ENCODE measurements at places on chromosomes 2 and 18.

DNA sequence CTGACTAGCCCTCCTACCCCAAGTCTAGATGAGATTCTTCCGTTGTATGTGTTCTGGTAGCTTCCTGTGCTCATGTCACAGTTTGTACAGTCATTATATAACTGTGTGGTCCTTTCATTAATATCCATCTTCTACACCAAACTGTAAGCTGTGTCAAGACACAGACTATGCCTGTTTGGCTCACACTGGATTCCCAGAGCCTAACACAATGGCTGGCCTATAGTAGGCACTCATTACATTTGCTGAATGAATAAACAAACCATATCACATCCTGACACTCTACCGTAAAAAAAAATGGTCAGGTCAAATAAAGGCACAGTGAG lies 72.6 kb downstream of the ANKRD44 start:
- DNase-seq, result peak; percentile 54

DNA sequence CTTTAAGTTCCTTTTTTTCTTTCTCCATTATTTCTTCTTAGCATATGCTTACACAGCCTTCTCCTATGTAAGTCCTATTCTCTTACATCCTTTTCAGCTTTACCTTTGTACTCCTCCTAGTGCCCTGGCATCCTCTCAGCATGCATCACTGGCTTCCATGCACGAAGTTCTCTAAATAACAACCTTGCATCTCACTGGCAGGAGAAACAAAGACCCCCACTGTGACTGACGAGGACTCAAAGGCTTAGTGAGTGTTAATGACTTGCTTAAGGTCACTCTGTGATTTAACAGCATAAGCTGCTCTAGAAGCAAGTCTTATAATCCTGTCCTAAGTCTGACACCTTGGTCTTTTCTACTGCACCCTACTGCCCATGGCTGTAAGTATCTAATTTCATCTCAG lies 1236.0 kb upstream of the CELF4 start:
- DNase-seq, result no peak

DNA sequence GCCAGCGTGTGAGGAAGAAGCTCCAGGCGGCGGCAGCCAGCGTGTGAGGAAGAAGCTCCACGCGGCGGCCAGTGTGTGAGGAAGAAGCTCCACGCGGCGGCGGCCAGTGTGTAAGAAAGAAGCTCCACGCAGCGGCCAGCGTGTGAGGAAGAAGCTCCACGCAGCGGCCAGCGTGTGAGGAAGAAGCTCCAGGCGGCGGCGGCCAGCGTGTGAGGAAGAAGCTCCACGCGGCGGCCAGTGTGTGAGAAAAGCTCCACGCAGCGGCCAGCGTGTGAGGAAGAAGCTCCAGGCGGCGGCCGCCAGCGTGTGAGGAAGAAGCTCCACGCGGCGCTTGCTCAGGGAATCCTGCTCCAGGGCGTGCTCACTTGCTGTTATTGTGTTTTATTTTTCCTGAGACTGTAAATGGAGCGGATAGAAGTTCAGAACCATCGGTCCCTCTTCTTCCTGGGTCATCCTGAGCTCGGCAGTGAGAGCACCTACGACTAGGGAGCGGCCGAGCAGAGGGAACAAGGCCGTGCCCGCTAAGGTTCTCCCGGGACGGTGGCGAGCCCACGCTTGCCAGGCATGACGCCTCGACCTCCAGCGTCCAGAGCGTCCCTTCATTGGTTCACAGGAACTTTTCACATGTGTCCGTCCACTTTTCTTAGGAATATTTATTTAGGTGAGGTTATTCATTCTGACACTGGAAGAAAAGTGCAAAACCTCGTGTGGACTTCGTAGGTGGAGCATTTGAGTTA lies 94.2 kb downstream of the TMEM18 start:
- no peak for DNase-seq

- DNase-seq, result no peak
Measured at GRCh38 chr2:230614913-230615332, 97.7 kb upstream of the CAB39 start.

- DNase-seq, result peak; percentile 26
Measured at GRCh38 chr2:227774011-227774624, 28.4 kb downstream of the SCYGR8 start.

DNA sequence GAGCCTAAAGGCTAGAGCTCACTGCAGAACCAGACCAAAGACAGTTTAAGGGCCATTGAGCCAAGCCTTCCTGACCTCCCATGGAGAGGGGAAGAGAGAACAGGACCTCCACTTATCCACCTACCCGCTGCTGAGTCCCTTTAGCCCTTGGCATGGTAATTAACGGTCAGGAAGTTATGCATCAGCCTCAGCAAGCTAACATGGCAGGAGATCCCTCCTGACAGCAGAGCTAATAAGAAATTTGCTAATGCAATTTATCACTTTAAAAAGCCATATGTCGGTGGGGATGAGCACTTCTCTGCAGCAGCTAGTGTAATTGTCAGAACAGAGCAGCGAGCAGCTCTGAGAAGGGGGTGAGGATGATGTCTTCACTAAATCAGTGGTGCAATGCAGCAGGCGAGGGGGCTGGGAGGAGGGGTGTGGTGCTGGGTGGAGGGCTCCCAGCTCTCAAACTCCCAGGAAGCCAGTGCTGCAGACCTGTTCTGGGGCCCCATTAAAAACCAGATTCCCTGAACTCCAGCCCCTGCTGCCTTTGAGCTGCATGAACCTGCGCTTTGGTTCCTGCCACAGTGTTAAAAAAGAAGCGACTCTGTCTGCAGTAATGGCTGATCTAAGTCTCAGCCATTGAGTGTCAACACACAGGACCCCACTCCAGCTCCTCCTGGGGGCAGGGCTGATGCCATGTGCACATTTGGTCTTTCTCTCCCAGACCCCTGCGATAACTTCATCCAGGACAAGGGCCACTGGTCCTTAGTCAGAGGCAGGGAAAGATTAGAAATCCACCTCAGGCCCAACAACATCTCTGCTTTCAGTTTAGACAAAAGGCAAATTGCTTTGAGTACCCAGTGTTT lies 84.2 kb upstream of the STPG4 start:
- DNase-seq, result no peak

- DNase-seq, result no peak
Measured at GRCh38 chr2:227717687-227718567, at the start of gene SLC19A3. Gene SLC19A3 (minus strand): TSS chr2:227718028. CDS start chr2:227702318, 15,710 bp downstream.

DNA sequence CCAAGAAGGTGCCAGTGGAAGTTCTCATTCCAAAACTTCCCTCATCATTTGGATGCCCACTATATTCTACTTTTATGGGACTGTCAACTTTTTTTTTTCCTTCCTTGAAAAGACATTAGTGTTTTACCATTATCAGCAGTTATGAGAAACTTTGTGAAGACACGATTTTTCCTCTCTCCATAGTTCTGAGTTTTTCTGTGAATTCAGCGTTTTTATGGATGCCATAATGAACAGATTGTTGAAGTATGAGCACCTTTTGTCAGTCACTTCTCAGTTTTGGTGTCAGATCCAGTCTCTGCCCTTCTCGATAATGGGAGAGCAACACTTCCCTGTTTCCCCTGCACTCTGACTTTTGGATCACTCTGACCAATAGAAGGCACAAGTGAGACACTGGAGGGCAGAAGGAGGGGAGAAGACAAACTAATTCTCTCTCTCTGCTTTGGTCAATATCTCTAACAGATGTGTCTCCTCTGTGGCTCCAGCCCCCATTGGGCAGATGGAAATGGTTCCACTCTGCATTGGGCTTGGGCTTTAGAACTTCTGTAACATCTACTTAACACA lies 53.5 kb upstream of the FN1 start:
- DNase-seq, result no peak

- no peak for DNase-seq
Measured at GRCh38 chr2:217996361-217996760, 6.4 kb downstream of the TNS1 start.

GRCh38 chr2:221708902-221709301 lies 136.8 kb upstream of the EPHA4 start:
- DNase-seq, result no peak

GRCh38 chr2:200850512-200851256 lies 13.8 kb downstream of the CLK1 start:
- no peak for DNase-seq

DNA sequence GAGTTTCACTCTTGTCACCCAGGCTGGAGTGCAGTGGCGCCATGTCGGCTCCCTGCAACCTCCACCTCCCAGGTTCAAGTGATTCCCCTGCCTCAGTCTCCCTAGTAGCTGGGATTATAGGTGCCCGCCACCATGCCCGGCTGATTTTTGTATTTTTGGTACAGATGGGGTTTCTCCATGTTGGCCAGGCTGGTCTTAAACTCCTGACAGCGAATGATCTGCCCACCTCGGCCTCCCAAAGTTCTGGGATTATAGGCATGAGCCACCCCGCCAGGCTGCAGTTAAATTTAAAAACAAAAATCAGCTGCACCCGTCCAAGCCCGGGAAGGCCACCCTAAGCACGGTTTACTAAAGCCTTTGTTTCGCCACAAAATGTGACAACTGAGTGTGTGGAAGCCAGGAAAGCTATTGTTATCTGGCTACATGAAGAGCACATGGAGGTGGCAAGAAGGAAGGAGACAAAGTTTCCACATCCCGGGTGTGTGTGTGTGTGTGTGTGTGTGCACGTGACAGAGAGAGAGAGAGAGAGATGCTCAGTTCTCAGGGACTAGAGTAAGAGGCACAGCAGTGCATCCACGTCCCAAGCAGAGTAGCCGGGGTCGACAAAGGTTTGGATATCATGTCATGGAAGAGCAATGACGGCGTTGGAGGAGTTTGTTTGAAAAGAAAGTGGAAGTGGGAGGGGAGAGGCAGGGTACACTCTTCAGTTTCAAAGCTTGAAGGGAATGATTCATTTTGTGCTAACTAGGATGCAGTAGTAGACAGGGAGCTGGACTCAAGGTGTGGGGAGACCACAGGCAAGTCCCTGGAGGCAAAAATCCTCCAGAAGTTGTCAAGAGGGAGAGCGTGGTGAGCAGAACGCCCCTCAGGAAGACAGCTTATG lies 20.1 kb downstream of the INPP5D start:
- peak; percentile 36 for DNase-seq

DNA sequence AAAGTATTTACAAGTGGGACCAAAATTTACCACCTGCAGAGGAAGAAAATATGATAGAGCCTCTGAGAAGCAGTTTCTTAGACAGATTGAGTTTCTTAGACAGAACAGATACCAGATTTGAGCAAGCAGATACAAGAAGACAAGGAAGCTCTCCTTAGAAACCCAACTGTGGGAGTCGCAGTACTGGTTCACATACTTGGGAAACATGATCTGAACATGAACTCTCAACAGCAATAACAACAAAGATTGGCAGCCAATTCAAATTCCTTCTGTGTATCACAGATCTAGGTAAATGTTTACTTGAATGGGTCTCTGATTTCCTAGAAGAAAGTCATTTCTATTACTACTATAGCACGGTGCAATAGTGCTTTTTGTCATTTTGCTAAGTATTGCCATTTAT lies 82.1 kb downstream of the OLA1 start:
- DNase-seq, result no peak

GRCh38 chr2:105179469-105180372 lies 61.8 kb upstream of the GPR45 start:
- peak; percentile 8 for DNase-seq

GRCh38 chr18:3037423-3037915 lies 24.5 kb upstream of the LPIN2 start:
- DNase-seq, result peak; percentile 23

- DNase-seq, result no peak
Measured at GRCh38 chr2:231475965-231476364, 11.7 kb upstream of the NCL start.

DNA sequence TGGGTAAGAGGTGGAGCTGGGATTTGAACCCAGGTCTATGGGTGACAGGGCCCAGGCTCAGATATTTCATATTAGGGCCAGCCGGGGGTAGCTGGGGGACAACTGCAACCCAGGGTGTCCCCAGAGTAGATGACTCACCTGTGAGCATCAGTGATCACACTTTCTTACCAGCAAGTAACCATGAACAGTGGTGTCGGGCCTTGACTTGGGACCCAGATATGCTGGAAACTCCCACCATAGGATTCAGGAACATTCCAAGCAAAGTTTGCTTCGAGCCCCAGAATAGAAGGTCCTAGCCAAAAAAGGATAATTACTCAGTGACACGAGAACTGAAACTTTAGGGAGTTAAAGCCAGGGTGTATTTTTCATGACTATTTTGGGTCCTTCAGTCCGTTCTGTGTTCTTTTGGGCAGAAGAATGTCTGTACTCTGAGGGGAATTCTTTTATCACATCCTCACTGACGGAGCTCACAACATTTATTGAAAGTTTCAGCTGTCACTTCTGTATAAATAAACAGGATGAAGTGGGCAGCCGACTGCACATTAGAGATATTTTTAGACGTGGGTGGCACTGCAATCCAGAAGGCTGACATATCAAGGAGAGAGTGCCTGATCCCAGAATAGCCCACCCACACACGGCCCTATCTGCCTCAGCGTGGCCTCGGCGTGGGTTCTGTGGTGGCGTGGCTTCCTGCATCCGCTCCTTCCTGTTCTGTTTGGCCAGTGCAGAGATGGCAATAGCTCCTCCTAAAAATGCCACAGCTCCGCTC lies 45.6 kb downstream of the RAMP1 start:
- DNase-seq, result no peak

DNA sequence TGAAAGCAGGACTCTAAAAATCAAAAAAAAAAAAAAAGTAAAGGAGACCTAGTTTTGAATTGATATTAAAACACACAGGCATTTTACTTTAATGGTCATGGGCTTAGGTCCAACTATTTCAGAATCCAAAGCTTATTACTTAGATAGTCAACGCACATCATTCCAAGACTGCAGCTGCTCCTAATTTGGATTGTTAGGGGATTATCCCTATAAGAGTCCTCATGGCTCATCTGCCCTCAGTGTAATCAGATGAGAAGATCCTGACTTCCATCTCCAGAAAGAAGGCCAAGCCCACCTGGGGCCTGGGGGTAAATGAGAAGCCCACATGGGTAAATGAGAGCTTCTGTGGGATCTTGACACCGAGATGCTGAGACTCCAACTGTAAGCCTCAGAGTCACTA lies 424.2 kb downstream of the NRXN1 start:
- no peak for DNase-seq

DNA sequence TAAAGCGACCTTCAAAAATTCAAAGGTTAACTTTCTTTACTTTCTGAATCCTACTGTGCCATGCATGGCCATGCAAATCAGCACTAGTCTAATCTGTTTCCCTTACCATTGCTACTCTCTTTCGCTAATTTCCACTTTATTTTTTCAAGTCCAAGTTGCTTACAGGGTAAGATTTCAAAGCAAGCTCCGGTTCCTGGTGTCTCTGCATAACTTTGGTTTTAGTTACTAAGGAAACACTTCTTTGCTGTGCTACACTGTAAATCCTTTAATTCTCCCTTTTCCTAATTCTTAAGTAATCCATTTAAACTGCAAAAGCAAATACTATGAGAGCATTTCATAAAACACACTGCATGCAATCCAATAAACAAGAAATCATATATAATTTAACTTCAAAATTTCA lies 383.5 kb upstream of the LYPD1 start:
- no peak for DNase-seq

DNA sequence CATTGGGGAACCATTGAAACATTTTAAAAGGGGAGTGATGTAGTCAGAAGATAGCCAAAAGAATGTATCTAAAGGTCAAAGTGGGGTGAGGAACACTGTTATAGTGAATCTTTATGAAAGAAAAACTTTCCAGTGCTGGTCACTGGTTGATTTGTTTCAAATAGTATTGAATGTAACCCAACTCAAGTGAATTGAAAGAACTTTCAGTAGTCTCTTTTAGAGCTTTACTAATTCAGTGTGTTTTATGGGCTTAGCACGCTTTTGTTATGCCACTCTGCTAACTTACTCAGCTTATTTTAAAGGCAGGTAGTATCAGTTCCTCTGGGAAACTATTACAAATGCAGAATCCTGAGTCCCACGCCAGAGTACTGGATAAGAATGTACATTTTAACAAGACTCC lies 57.3 kb downstream of the GTF2A1L start:
- DNase-seq, result no peak

Measured in CD4-positive, alpha-beta T cell treated with Interleukin-10 for 1 hour (primary cell).